ENCODE measurements at places on chromosomes 16 and 17.

DNA sequence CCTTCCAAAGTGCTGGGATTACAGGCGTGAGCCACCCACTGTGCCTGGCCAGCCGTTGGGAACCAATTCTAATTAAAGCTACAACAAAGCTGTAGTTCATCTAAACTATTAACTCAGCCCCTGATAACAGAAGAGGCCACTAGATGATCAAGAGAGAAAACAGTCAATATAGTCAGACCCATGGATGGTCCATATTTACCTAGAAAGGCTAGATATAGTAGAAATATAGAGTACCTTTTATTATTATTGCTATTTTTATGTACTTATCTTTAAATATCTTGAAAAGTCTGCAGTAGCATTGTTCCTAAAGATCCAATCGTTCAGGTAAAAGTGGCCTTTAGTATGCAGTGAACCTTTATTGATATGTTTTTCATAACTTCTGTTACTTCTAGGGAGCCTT lies 43.2 kb downstream of the RNF213 start:
- no peak for DNase-seq

- no peak for DNase-seq
Measured at GRCh38 chr16:23101012-23101550, 48.2 kb downstream of the USP31 start.

DNA sequence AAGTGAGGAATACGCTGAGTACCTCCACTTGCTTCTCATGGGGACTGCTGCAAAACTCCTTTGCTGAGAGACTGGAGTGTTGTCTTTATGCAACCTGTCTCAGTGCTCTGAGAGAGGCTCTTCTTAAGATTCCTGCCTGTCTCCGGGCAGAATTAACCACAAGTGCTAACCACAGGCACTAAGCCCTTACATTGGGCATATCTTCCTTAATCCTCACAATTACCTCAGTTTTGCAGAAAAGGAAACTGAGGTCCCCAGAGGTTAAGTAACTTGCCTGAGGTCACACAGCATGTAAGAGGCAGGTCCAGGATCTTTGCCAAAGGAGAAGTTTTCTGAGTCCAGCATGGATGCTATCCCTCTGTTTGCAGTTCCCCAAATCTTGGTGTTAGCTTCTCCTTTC lies 86.0 kb downstream of the GP2 start:
- no peak for DNase-seq

DNA sequence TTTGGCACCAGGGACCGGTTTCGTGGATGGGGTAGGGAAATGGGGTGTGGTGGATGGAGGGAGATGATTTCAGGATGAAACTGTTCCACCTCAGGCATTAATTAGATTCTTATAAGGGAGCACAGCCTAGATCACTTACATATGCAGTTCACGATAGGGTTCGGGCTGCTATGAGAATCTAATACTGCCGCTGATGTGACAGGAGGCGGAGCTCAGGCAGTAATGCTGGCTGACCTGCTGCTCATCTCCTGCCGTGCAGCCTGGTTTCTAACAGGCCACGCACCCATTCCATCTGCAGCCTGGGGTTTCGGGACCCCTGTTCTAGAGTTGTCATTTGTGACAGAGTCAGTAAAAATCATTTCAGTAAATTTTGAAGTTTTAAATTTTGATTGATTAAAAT lies 99.7 kb downstream of the CHD9 start:
- DNase-seq, result no peak

GRCh38 chr17:16428098-16428882 lies 12.9 kb downstream of the TRPV2 start:
- peak; percentile 75 for DNase-seq

- no peak for DNase-seq
Measured at GRCh38 chr16:86880316-86881117, 302.2 kb downstream of the FOXL1 start.

GRCh38 chr16:21989751-21990150 lies 11.2 kb downstream of the PDZD9 start:
- no peak for DNase-seq

DNA sequence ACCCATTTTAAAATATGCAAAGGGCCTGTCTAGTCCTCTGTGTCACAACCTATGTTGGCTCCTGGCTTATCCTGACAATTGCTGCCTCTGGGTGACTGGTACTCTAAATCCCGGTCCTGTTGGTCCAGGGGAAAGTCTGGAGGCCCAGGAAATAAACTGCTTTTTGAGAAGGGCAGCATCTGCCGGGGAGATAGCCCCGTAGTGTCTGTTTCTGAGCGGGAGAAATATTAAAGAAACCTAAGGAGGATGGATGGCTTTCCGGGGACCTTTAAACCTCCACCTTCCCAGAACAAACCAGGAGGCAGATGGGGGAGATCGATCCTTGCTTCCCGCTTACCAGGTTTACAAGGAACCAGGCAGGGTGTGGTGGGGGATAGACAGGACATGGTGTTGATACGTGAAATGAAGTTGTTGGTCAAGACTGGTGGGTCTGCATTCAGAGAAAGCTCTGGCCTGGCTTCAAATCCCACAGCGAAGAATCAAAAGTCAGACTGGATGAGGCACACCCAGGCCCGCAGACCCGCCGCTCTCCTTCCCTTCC lies 3.8 kb downstream of the HOXB2 start:
- no peak for DNase-seq

GRCh38 chr17:72187556-72187955 lies 66.7 kb downstream of the SOX9 start:
- no peak for DNase-seq

- DNase-seq, result peak; percentile 72
Measured at GRCh38 chr17:41404024-41404671, 6.7 kb upstream of the KRT31 start.

DNA sequence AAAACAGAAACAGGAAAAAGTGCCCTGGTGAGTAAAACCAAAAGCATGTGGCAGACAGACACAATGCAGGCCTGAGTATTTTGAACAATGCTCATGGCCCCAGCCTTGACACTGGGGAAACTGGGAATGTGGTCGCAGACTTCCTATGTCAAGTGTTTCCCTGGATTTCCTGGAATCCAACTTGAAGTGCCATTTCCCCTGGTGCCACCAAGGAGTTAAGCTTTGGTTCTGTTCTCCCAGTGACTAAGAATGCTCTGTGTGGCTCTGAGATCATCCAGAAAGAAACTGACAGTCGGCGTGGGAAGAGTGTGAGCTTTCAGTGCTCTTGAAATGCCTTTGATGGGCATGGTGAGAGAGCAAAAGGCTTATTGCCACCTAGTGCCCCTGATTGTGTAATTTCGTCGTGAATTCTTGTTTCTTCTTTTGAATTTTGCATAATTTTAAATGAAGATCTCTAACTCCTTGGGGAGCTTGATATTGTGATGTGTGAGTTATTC lies 96.0 kb downstream of the YPEL2 start:
- peak; percentile 61 for DNase-seq

Data from activated CD4-positive, alpha-beta T cell treated with anti-CD3 and anti-CD28 coated beads, Interleukin-2, amount 10 ng/mL, durations not matched to agents 24 days and 14 days (primary cell).